ENCODE measurements at places on chromosomes 2 and 18.

DNA sequence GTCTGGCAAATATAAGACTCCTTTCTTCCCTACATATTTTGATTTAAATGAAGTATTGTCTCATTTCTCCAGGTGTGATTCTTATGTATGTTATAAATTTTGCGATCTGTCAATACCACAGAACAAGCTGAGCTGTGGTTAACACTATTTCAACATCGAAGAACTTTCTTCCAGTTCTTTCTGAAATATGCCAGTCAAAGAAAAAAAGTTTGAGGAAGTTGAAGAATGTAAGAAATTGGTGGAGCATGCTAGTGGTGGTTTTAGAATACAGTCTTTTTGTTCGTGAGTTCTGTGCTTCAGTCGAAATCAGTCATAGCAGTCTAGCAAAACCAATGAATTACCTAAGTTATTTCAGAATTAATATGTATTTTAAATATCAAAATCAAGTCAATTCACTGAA is 8.6 kb upstream of the COBLL1 start:
- DNase-seq: no peak

DNA sequence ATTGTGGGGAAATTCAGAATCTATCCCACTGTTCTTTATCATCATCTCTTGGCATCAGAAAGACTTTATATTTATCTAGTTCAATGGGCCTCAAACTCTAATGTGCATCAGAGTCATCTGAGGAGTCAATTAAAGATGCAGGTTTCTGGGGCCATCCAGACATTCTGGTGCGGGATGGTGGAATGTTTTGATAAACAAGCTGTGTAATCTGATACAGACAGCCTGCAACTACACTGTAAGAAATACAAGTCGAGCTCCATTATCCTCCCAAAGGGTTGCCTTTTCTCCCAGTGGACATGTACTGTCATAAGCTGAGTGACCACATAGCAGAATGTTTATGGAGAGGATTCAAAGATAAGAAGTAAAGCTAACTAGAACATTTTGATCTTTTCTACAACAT is 515.3 kb upstream of the DCC start:
- DNase-seq: no peak

DNA sequence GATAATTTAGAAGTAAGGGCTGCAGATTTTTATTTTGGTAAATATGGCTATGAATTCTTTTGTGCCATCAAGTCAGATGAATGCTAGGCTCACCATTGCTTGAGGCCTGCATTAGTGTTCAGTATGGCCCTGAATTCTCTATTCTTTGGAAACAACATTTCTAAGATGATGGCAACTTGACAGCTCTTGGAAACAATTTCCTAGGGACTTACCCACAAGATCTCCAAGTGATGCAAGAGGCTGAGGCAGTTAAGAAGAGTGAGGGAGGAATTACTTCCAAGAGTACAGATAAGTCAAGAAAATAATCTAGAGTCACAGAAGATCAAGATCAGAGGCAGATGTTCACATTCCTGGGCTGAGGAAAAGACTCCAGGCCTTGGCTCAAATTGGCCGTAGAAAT is 129.1 kb downstream of the NRP2 start:
- no peak for DNase-seq

DNA sequence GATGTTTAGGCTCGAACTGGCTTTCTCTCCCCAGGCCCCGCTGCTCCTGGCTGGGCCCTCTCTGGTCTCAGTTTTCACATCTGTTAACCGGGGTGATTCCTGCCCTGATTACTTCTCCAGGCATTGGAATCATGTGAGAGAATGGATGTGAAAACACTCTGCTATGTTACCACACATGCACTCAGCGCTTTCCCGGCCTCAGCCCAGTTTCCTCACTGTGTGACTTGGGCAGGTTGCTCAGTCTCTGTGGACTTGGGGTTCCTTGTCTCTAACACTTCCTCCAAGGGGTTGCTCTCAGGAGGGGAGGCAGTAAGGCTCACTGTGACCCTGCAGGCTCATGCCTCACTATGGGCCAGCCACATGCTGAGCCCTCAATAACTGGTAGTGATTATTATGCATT is 230.4 kb upstream of the HS6ST1 start:
- DNase-seq: no peak

- no peak for DNase-seq
Measured at GRCh38 chr18:23926571-23926970, 88.0 kb upstream of the TTC39C start.

- no peak for DNase-seq
Measured at GRCh38 chr2:114754907-114755563, 312.6 kb downstream of the DPP10 start.

DNA sequence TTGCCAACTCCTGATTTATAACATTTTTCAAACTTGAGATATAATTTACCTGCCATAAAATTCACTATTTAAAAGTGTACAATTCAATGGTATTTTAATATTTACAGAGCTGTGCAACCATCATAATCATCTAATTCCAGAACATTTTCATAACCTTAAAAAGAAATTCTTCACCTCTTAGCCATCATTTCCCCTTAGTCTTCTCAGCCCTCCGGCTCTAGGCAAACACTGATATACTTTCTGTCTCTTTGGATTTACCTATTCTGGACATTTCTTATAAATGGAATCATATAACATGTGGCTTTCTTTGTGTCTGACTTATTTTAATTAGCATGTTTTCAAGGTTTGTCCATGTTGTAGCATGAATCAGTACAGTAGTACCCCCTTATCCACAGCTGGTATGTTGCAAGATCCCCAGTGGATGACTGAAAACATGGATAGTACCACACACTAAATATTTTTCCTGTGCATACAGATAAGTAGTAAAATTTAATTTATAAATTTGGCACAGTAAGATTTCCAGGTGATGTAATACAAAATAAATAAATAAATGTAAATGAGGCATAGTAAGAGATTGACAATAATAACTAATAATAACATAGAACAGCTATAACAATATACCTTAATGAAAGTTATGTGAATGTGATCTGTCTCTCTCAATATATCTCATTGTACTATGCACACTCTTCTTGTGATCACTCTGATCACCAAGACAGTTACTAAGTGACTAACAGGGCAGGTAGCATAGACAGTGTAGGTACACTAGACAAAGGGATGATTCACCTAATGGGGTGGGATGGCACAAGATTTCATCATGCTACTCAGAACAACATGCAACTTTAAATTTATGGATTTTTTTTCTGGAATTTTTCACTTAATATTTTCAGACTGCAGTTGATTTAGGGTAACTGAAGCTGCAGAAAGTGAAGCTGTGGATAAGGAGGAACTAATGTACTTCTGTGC is 73.1 kb downstream of the RAB3GAP1 start:
- DNase-seq: no peak

DNA sequence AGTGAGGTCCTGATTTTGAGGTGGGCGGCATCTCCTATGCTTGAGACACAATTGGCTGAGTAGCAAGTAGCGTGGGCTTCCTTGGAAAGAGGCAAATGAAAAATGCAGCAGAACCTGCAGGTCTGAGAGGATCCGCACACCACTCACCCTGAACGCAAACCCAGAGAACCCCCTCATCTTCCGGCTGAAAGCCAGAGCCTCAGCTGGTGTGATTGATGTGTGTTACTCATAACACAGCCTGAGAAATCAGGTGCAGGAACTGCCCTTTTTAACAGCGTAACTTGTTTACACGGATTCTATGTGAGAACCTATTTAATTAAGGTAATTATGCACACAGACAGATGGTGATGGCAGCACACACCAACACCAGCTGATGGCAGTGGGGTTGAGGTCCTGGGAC is 123.4 kb downstream of the MRO start:
- no peak for DNase-seq

GRCh38 chr18:25250474-25250851 is 101.5 kb downstream of the ZNF521 start:
- DNase-seq: no peak

DNA sequence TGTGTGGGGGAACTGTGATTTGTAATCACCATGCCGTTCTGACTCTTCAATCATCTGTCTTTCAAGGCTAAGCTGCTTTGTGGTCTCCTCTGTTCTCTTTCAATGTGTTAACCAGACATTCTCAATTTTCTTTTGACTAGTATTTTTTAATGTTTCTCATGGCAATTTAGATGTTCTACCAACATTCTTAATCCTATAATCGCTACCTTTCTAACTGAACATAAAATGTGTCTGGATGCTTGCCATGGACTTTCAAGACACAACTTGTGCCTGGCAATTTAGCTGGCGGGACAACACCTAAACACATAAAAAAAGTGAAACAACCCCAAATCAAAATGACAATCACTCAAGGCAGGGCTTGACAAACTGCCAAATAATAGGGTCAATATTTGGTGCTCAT is 135.0 kb upstream of the ACKR3 start:
- no peak for DNase-seq

DNA sequence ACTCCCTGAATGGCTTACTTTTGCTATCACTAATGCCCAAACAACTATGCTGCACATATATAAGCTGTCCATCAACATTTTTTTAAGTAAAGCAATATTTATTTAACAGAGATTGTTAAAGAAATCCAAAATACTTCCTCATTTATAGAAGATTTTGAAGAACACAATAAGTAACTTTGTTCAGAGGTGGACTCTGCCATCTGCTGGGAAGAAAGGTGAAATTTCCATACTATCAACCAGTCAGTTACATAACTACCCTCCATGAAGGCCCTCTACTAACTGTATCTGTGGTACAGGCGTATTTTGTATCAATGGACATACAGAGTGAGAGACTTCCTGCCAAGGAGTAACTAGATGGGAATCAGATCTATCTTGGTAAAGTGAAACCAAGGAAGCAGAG is 106.0 kb downstream of the DTNB start:
- DNase-seq: no peak

GRCh38 chr2:180325416-180326120 is 318.5 kb upstream of the CWC22 start:
- no peak for DNase-seq

GRCh38 chr2:31110431-31110830 is 27.8 kb downstream of the GALNT14 start:
- DNase-seq: no peak

GRCh38 chr2:43454791-43455190 is 141.0 kb downstream of the THADA start:
- no peak for DNase-seq

GRCh38 chr2:55157474-55157884 is 74.6 kb downstream of the CLHC1 start:
- DNase-seq: no peak

DNA sequence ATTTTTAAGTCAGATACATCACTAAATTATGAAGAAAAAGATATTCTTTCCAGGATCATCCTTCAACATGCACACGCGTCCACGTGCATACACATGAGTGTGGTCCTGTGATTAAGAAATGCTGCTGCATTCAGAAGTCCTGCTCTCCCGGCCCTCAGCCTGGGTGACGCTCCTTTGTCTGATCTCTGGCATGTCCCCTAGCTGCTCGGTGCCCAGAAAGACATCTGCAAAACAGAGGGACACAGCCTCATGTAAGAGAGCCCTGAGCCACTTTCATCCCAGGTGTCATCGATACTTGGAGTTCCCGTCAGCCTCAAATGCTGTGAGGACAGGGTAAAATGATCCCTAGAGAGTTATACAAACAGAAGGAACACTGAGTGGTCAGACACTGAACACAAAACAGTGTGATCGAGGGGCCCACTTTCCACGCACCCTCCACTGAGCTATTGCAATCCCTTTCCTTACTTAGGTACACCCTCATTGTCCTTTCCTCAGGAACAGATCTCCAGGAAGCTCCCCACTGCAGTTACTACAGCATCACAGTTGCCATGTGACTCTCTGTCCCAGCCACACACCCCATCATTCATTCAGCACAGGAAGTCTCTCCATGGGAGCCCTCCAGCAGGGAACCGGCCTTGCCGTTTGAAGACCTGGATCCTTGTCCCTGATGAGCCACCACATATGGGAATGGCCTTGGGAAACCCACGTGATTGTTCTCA is 32.1 kb downstream of the CRACDL start:
- DNase-seq: no peak

DNA sequence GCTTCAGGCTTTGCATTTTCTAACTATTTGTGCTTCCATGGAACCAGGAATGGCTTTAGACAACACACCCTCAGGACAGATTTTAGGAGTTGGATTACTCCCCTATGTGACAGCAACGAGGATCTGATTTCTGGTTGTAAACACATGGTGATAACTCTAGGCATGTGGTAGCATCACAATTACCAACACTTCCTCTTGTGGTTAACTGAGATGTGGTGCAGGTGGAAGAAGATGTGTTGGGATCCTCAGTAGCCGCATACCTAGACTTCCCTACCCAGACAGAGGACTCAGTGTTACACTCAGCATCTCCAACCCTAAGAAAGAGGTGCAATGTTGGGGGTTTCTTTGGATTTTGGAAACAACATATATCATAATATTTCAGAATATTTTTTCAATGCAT is 234.8 kb downstream of the DOK6 start:
- no peak for DNase-seq

DNA sequence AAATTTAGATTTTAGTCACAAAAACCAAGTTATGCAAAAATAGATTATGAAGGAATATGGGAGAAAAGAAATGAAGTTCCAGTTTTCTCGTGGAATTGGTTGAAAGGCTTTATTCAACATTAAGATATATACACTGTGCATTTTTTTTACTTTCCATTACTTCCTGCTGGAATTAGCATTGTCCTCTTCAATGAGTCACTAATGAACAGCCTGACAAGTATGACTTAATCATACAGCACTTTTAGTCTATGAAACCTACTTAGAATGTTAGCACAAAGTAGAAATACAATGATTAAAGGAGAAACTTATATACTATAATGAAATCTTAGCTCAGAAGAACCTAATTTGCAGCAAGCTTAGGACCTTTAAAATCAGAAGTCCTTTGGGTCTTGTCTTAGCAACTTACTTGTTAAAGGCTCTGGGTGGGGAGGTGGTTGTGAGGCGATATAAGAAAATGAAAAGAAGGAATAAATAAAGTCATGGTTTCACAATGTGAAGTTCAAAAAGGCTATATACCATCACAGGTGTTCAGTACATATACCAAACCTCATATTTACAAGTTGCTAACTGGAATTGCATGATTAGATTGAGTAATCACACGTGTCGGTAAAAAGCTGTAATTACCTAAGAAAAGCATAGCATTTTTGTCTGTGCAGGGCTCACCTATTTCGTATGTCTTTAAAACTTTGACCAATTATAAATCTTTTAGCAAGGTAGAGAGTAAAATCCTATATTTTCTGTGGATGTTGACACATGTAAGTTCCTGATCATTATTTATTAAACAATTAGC is 236.8 kb downstream of the CAMKMT start:
- no peak for DNase-seq

- no peak for DNase-seq
Measured at GRCh38 chr18:27778441-27778840, 398.5 kb downstream of the CDH2 start.

DNA sequence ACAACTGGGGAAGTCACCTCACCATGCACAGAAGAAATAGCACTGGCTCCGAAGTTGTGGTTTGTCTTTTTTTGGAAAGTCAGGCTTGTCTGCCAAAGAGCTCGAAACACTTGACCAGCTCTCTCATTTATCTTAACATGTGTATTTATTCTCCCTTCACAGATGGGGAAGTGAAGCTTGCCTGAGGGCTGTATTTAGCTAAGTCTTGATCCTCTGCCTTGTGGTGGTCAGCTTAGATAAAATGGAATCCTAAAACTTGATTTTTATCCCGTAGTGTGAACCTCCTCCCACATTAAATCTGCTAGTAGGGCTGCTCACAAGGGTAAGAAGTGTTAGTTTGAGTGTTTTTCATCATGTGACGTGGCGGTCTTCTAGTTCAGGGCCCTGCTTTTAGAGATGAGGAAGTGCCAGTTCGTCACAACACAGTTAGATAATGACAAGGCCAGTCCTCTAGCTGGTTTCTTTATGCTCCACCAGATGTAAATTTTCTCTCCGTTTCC is 89.7 kb downstream of the TMEM247 start:
- no peak for DNase-seq
